ENCODE measurements at places on chromosomes 5 and 9. TPM values are rescaled to one million over a fixed set of nuclear protein-coding genes. Genes with fewer than 3 reads are reported as not detected.

ZBED3 gene
- total RNA-seq, result 10.9 TPM

GRCh38 chr9:122125158-122125508, 32.0 kb upstream of the TTLL11 start:
- DNase-seq, result peak; percentile 87

C1QTNF3 gene
- total RNA-seq, result not detected

GRCh38 chr5:59174248-59174844, 591.5 kb downstream of the RAB3C start:
- peak; percentile 46 for DNase-seq

DNA sequence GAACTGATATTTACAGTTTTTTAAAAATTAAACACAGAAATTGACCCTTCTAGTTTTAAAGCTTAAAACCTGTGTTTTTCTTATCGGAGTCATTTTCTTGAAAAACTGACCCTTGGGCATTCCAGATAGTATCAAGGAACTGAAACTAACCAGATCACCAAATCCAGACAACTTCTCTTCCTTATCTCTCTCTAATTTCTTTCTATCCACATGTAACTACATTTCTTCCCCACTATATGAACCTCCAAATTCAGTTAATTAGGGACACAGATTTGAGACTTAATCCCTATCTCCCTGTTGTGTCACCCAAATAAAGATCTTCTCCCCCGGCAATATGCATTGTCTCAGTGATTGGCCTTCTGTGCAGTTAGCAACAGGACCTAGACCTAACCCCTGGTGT, 1643.0 kb upstream of the CDH6 start:
- DNase-seq, result no peak

PITX1 gene
- 60.2 TPM for total RNA-seq

JAKMIP2 gene
- total RNA-seq, result not detected

PCDHGB7 gene
- not detected for total RNA-seq

SLC46A2 gene
- not detected for total RNA-seq

GRCh38 chr5:114305402-114306207, 56.3 kb upstream of the KCNN2 start:
- DNase-seq, result no peak

CATSPER3 gene
- not detected for total RNA-seq

GRCh38 chr5:55319491-55319890, 11.7 kb downstream of the MTREX start:
- DNase-seq, result no peak

DNA sequence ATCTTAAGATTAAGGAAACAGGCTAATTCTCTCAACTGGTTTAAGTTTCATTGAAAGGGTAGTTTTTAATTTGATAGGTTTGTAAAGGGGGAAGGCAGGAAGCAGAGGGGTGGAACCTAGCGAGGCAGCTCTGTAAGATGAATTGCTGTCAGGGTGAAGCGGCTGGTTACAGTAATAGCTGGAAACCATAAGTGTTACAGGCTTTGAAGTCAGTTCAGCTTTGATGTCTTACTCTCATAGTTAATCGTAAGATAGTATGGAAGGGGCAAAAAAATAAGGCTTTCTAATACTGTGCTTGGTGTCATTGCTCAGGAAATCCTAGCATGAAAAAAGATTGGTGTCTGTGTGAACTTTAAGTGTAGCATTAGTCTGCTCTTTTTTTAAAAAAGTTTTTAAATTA, 20.3 kb downstream of the POU5F2 start:
- no peak for DNase-seq

- DNase-seq, result no peak
Observed at GRCh38 chr9:38713426-38713825, 6.5 kb downstream of the FAM240B start.

NUTM2F gene
- total RNA-seq, result not detected

Data from G401 (cell line).